MCF 10A (cell line): ENCODE measurements at places on chromosomes 5 and 9. TPM values are rescaled to one million over a fixed set of nuclear protein-coding genes. Genes with fewer than 3 reads are reported as not detected.

Gene CDH12
- not detected in 2 replicates for total RNA-seq

Gene DNAJC25
- 10.9 and 11.6 TPM in 2 replicates for total RNA-seq

Gene ANKRD31
- total RNA-seq = 0.28 and 0.56 TPM in 2 replicates

Gene TMEM174
- not detected in 2 replicates for total RNA-seq

DNA sequence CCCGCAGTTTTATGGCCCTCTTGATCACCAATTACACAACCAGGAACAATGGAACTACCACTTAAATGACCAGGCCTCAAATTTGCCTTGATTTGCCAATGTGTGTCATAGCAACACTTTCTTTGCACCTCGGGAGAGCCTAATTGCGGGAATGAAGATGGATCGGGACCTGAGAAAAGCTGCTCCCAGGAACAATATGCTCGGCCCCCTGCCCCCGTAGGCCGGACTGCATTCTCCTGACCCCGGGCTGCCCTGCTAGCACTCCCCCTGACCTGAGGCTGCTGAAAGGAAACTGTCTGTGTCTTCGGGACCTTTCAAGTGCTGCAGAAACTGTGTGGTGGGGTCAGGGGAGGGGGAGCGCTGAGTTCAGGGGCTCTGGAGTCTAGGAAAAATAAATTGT lies 294.3 kb upstream of the IRX1 start:
- no peak for DNase-seq
- H3K4me3 ChIP-seq = no peak overlapping the region
- H3K27ac ChIP-seq = no peak overlapping the region
- H3K4me1 ChIP-seq = no peaks in the 10 kb centered on the region
- H3K36me3 ChIP-seq = no peaks in the 10 kb centered on the region

DNA sequence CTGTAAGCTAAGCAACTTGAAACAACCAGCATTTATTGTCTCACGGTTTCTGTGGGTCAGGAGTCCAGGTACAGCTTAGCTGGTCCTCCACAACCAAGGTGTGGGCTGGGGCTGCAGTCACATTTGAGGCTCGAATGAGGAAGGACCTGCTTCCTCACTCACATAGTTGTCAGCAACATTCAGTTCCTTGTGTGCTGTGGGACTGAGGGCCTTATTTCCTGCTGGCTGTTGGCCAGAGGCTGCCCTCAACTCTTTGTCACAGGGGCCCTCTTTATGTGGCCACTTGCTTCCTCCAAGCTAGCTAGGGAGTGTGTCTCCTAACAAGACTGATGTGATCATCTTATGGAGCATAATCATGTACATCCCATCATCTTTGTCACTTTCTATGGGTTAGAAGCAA lies 29.2 kb upstream of the SEMA4D start:
- H3K4me1 ChIP-seq = peaks cover 6% of the 10 kb centered on the region
- no peak for DNase-seq
- peaks cover 26% of the 10 kb centered on the region for H3K27me3 ChIP-seq

DNA sequence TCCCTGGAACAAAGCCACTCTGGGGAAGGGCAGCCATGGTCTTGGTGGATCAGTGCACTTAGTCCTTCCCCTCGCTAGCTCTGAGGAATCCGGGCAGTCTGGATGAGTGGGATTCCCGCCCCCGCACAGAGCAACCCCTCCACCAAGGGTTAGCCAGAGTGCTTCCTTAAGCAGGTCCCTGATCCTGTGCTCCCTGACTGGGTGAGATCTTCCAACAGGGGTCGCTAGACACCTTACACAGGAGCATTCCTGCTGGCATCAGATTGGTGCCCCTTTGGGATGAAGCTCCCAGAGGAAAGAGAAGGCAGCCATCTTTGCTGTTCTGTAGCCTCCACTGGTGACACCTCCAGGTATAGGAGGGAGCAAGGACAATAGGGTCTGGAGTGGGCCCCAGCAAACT lies 228.8 kb downstream of the AP3B1 start:
- H3K27me3 ChIP-seq = no peaks in the 10 kb centered on the region
- no peak overlapping the region for H3K4me3 ChIP-seq
- H3K4me1 ChIP-seq = no peaks in the 10 kb centered on the region
- no peaks in the 10 kb centered on the region for H3K36me3 ChIP-seq
- no peak for DNase-seq

DNA sequence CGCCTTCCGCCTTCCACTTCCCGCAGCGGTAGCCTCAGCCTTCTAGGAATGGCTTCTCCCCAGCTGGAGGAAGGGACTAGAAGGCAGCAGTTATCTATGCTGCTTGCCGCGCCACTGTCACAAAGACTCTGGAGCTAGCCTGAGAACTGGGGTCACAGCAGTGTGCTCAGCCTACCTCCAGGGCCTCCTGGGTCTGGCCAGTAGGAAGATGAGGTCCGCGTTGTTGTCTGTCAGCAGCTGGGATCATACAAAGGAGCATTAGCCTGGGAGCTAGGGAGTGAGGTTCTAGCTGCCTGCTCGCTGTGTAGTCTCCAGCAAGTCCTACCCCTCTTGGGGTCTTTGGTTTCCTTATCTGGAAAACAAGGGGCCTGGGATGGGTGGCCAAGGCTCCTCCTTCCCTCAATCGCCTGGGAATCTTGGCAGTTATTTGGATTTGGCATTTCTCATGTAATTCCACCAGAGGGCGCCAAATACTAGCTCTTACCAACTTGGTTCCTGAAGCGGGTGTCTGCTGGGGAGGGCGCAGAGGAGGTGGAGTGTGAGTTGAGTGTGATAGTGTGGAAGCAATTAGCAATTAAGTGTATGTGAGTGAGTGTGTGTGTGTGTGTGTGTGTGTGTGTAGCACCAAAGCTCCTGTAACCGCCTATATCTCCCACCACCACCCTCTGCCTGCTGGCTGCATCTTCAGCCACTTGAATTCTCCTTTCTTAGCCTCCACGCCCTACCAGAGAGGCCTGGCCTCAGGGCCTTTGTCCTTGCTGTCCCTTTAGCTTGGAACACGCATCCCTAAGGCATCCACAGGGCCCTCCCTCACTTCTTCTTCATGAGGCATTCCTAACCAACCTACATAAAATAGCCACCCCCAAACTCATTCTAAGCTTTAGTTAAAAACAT lies 97.1 kb downstream of the ENTREP1 start:
- peaks cover 26% of the 10 kb centered on the region for H3K27me3 ChIP-seq
- H3K27ac ChIP-seq = no peak overlapping the region

- no peak for DNase-seq
- H3K4me3 ChIP-seq = no peak overlapping the region
- no peaks in the 10 kb centered on the region for H3K27me3 ChIP-seq
- H3K4me1 ChIP-seq = peaks cover 8% of the 10 kb centered on the region
Measured at GRCh38 chr9:81814794-81815464, 113.3 kb upstream of the SPATA31D4 start.

GRCh38 chr5:77486344-77486962 lies 5.7 kb downstream of the WDR41 start:
- H3K27ac ChIP-seq = peak overlapping the region; percentile 87
- H3K36me3 ChIP-seq = peaks cover 42% of the 10 kb centered on the region
- H3K27me3 ChIP-seq = no peaks in the 10 kb centered on the region
- peak overlapping the region; percentile 17 for H3K4me3 ChIP-seq
- DNase-seq = peak; percentile 76

GRCh38 chr9:97364769-97365490 lies 47.0 kb upstream of the TDRD7 start:
- peaks cover 5% of the 10 kb centered on the region for H3K4me1 ChIP-seq
- H3K27ac ChIP-seq = no peak overlapping the region
- no peak for DNase-seq
- H3K4me3 ChIP-seq = no peak overlapping the region
- H3K36me3 ChIP-seq = peaks cover 6% of the 10 kb centered on the region

DNA sequence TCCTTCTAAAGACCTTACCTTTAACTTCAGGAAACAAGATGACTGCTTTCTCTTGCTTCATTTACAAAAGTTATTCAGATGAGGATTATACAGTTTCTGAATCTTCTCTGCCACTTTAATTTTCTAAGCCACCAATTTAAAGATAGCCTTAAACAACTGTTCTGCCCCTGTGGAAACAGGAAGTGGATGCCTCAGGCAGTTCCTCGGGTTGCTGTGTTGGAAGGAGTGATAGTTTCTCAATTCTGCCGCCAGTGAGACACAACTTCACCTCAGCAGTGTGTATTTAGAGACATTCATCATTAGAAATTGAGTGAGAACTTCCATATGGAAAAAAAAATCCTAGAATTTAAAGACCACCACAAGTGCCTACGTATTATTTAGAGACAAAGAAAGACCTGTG lies 475.1 kb upstream of the WWC1 start:
- no peaks in the 10 kb centered on the region for H3K36me3 ChIP-seq
- peak overlapping the region; percentile 36 for H3K4me3 ChIP-seq
- DNase-seq = peak; percentile 87
- peak overlapping the region; percentile 93 for H3K27ac ChIP-seq
- peaks cover 33% of the 10 kb centered on the region for H3K4me1 ChIP-seq
- no peaks in the 10 kb centered on the region for H3K27me3 ChIP-seq
